Immature natural killer cell (primary cell): ENCODE measurements at places on chromosomes 11 and 22.

DNA sequence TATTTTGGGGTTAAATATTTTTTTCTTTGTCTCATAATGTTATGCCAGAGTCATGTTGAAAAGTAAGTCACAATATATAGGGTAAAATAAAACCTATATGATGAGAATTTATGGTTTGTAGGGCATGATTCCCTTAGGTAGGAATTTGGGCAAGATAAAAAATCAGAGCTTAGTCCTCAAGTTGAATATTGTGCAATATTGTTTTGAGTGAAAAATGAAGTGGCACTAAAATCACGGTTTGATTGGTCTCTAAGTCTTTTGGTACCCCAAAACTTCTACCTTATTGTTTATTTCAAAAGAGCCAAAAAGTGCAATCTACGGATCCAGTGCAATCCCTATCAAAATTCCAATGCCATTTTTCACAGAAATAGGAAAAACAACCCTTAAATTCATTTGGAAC is 1.6 kb upstream of the MRPL16 start:
- peaks cover 37% of the 10 kb centered on the region for H3K4me1 ChIP-seq
- no peaks in the 10 kb centered on the region for H3K36me3 ChIP-seq
- H3K4me3 ChIP-seq = peak overlapping the region; percentile 23
- DNase-seq = no peak

DNA sequence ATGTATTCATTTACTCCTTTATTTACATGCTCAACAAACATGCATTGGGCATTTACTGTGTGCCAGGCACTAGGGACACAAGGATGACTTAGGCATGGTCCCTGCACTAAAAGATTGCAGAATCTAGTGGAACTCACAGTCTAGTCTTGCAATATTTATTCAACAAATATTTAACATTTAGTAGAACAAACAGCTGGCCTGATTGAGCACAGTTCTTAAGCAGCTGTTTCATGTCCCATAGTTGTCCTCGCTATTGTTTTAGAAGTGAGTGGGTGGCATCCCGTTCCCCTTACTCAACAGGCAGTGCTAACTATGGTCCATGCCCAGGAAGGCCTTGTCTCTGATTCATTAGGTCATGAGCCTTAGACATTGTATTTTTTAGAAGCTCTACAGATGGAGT is 459.9 kb upstream of the CADM1 start:
- no peak overlapping the region for H3K4me3 ChIP-seq
- H3K4me1 ChIP-seq = no peaks in the 10 kb centered on the region
- no peak overlapping the region for H3K27ac ChIP-seq
- H3K27me3 ChIP-seq = peaks cover 2% of the 10 kb centered on the region
- no peak for DNase-seq

DNA sequence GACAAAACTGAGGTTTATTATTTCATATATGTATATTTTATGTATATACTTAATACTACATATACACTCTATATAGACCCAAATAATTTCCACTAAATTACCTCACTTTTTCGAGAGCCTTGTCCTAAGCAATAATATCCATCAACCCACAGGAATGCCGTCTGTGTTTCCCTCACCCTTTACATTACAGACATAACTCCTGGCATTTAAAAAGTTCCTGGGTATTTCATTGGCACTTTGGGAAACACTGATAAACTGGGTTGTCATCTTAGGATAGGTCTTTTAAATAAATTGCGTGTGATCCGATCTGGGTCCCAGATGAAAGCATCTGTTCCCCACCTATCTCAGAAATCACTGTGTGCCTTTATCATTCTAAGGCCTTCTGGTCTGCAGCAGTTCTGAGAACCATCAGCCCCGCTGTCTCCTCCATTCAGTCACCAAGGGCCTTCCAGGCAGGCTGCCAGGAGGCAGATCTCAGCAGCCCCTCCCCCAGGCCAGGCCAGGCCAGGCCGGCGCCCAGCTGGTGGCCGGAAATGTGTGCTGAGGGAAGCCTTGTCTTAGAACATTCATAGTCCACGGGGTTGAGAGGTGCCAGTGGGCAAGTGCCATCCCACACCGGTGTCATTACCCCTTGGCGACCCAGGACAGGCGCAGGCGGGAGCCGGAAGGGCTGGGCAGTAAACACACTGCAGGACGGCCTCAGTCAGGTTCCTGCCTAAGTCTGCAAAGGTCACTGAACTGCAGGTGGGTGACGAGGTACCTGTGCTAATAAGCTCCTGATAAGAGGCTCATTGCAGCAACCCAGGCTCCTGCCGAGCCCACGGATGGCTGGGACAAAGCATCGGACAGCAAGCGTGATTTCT is 3.3 kb downstream of the FGF19 start:
- no peak overlapping the region for H3K4me3 ChIP-seq
- no peaks in the 10 kb centered on the region for H3K36me3 ChIP-seq
- no peaks in the 10 kb centered on the region for H3K27me3 ChIP-seq
- H3K27ac ChIP-seq = no peak overlapping the region
- H3K4me1 ChIP-seq = no peaks in the 10 kb centered on the region
- no peak for DNase-seq

DNA sequence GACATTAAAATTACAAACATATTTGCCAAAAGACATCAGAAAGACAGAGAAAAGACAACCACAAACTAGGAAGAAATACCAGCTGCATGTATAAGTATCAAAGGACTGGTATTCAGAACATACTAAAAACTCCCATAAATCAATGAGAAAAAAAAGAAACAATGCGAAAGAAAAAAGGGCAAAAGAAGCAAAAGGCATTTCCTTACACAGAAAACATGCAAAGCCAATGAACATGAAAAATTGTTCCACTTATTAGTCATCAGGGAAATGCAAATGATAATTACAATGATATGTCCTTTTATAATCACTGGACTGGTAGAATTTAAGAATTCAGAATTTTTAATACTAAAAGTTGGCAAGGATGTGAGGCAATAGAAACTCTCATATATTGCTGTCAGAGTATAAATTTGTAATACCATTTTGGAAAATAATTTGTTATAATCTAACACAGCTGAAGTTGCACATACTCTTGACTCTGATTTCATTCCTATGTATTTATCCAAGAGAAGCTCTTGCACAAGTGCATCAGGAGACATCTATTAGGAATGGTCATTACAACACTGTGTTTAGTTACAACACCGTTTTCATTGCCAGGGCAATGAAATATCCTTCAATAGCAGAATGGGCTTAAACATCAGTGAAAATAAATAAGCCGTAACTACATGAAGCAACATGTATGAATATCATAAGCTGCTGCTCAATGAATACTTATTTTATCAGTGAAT is 279.7 kb downstream of the SWAP70 start:
- no peaks in the 10 kb centered on the region for H3K4me1 ChIP-seq
- DNase-seq = no peak
- H3K27ac ChIP-seq = peak overlapping the region; percentile 72
- H3K4me3 ChIP-seq = no peak overlapping the region
- H3K36me3 ChIP-seq = peaks cover 10% of the 10 kb centered on the region

GRCh38 chr11:69867076-69868005 is 48.1 kb upstream of the FGF3 start:
- H3K4me3 ChIP-seq = no peak overlapping the region
- peaks cover 10% of the 10 kb centered on the region for H3K27me3 ChIP-seq
- H3K4me1 ChIP-seq = no peaks in the 10 kb centered on the region
- no peak for DNase-seq

DNA sequence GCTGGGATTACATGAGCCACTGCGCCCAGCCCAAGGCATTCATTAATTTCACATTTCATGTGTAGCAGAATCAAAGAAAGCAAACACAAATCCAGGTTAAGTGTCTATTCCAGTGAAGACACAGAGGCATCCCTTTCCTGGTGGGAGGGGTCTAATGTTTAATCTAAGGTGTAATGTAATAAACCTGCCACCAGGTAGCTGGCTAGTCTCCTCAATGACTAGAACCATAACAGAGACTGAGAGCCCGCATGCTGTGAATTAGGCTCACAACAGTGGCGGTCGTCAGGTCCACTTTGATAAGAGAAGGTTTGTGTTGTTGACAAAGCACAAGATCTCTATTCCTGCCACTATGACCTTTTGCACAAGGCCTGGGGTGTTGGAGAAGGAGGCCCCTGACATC is 64.2 kb upstream of the ADA2 start:
- H3K4me1 ChIP-seq = peaks cover 13% of the 10 kb centered on the region
- peaks cover 5% of the 10 kb centered on the region for H3K27me3 ChIP-seq
- H3K36me3 ChIP-seq = no peaks in the 10 kb centered on the region

- H3K4me3 ChIP-seq = no peak overlapping the region
- H3K4me1 ChIP-seq = no peaks in the 10 kb centered on the region
- no peak overlapping the region for H3K27ac ChIP-seq
These were observed 83.8 kb upstream of the KCNQ1OT1 start for GRCh38 chr11:2783536-2784082.

- peak; percentile 10 for DNase-seq
- peaks cover 23% of the 10 kb centered on the region for H3K4me1 ChIP-seq
- peaks cover 17% of the 10 kb centered on the region for H3K27me3 ChIP-seq
- H3K36me3 ChIP-seq = peaks cover 4% of the 10 kb centered on the region
- H3K27ac ChIP-seq = peak overlapping the region; percentile 87
- peak overlapping the region; percentile 84 for H3K4me3 ChIP-seq
These were observed 643 bp downstream of the TIGD3 start for GRCh38 chr11:65355013-65355775.

DNA sequence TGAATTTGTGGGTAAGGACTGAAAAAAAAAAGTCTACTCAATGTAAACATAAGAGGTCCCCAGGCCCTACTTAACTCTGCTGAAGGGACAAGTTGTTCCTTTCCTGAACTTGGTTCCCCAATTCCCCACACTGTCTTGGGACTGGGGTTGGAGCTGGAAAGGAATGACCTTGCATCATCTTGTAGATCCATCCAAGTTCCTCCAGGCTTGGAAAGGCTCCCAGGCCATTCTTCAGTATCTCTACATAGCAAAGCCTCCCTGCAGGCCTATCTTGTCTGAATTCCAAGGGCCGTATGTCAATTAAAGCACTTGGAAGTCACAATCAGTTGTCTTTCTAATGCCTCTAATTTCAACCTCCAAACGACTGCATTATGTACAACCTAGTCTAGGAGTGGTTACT is 361.2 kb downstream of the TMEM135 start:
- H3K36me3 ChIP-seq = no peaks in the 10 kb centered on the region
- H3K27me3 ChIP-seq = peaks cover 2% of the 10 kb centered on the region
- H3K4me1 ChIP-seq = no peaks in the 10 kb centered on the region
- H3K4me3 ChIP-seq = no peak overlapping the region

DNA sequence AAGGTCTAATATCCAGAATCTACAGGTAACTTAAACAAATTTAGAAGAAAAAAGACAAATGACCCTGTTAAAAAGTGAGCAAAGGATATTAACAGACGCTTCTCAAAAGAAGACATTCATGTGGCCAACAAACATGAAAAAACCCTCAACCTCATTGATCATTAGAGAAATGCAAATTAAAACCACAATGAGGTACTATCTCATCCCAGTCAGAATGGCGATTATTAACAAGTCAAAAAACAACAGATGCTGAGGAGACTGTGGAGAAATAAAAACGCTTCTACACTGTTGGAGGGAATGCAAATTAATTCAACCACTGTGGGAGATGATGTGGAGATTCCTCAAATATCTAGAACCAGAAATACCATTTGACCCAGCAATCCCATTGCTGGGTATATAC is 67.2 kb downstream of the SLC17A6 start:
- no peak for DNase-seq
- H3K36me3 ChIP-seq = no peaks in the 10 kb centered on the region
- H3K27ac ChIP-seq = no peak overlapping the region

DNA sequence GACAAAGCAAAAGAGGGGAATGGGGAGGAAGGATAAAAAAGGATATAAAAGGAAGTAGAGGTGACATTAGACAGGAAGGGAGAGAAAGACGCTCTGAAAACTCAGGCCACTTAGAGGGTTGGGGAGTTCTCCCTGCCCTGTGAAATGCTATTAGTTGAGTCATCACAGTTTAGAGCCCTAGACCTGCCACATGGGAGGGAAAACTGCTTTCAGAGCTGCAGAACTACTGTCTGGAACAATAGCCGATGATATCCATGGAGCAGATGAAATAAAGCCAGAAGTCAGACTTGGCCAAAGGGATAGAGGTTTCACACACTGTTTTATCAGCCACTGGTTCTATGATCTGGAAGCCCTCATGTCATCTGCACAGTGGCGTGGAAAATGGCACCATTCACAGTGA is 157.9 kb downstream of the NCAM1 start:
- peaks cover 49% of the 10 kb centered on the region for H3K4me1 ChIP-seq
- H3K27me3 ChIP-seq = no peaks in the 10 kb centered on the region
- H3K4me3 ChIP-seq = no peak overlapping the region
- no peak for DNase-seq
- no peak overlapping the region for H3K27ac ChIP-seq

- no peaks in the 10 kb centered on the region for H3K4me1 ChIP-seq
- H3K27me3 ChIP-seq = peaks cover 5% of the 10 kb centered on the region
- DNase-seq = no peak
- no peaks in the 10 kb centered on the region for H3K36me3 ChIP-seq
- no peak overlapping the region for H3K27ac ChIP-seq
These were observed 380.0 kb downstream of the INSC start for GRCh38 chr11:15494740-15495139.

DNA sequence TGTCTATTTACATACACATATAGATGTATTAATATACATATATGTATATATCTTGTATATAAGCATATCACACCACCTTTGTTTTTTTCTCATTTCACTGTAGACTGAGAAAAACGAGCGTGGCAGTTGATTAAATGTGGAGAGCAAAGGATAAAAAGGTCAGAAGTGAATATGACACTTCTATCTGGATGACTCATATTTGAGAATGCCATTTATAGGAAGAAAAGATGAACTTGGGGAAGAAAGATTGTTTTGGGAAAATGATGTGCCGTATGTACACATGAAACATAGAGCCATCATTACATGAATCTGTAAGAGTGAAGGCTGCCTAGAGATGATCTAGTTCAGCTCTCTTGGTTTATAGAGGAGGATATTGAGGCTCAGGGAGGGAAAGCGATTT is 28.7 kb downstream of the AMOTL1 start:
- no peaks in the 10 kb centered on the region for H3K27me3 ChIP-seq
- no peak overlapping the region for H3K27ac ChIP-seq
- no peak overlapping the region for H3K4me3 ChIP-seq

- no peak overlapping the region for H3K4me3 ChIP-seq
- DNase-seq = no peak
- H3K27ac ChIP-seq = no peak overlapping the region
- no peaks in the 10 kb centered on the region for H3K27me3 ChIP-seq
These were observed 662.5 kb upstream of the TENM4 start for GRCh38 chr11:80103142-80103859.

DNA sequence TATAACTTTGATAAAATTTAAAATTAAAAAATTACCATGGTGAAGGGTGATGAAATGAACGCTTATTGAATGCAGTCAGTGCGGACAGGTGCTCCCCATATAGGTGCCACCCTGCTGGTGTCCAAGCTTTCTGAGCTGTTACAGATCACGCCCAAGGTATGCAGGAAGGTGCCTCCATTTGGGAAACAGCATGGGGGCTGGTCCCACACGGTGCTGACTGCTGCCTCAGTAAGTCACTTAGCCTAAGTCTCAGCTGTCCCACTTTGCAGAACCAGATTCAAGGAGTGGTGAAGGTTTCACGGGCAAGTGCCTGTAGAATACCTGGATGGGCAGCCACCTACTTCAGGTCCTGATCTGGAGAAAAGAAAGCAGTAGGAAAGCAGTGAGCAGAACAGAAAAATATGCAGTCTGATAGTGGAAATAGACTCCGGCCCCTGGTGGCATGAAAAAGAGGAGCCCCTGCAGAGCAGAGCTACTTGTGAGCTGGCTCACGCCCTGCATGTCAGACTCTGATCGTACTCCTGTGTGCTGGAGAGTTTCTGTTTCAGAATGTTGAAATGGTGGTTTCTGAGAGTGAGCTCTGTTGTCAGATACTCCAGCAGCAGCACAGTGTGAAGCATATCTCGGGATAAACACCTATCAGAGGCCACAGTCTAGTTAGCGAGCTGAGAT is 33.2 kb downstream of the ADORA2A start:
- no peak overlapping the region for H3K4me3 ChIP-seq
- H3K27ac ChIP-seq = no peak overlapping the region
- no peaks in the 10 kb centered on the region for H3K4me1 ChIP-seq
- no peaks in the 10 kb centered on the region for H3K36me3 ChIP-seq
- no peaks in the 10 kb centered on the region for H3K27me3 ChIP-seq
